ENCODE measurements at places on chromosomes 2 and 18.
A peak's percentile ranks its signal among the peaks of the same experiment; 100 is the strongest.

- DNase-seq: no peak
Observed at GRCh38 chr18:79738041-79738461, 58.4 kb downstream of the CTDP1 start.

DNA sequence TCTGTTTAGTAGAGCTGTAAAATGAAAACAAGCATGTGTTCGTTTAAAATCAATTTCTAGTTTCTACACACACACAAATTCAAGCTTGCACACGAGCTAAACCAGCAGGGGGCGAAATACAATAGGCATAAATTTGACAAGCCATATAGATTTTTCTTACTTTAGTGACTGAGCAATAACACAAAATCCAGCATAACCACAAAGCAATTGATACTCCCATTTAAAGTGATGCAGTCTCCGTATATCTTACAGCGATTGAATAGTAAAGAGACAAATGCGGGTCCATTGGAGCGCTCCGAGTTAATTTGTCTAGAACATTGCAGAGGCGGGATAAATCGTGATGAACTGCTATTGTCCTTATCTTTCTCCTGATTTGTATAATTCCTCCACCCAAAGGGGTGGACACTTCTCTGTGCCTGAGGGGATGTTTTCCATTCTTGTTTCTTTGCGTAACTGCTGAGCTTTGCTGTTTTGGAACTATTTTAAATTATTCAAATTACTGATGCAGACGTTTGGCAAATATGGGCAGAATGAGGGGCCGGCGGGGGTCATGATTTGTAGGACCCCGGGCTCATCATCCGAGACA lies 1.2 kb upstream of the AFTPH start:
- DNase-seq: peak; percentile 34

DNA sequence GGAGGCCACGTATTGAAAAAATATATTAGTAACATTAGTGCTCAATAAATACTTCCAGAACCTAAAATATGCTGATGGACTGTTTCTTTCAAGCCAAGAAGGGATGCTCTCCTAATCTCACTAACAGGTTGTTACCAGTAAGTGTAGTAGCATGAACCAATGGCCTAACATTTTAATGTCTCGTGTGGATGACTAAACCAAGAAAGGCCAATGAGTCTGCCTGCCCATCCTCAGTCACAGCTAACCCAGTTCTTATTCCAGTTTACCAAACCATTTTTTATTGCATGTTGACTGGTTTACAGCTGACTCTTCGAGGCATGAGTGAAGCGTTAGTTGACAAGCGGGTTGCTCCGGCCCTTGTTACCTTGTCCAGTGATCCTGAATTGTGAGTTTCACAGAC lies 45.1 kb upstream of the TNFRSF11A start:
- DNase-seq: no peak

GRCh38 chr2:221662689-221663391 lies 90.7 kb upstream of the EPHA4 start:
- DNase-seq: no peak

DNA sequence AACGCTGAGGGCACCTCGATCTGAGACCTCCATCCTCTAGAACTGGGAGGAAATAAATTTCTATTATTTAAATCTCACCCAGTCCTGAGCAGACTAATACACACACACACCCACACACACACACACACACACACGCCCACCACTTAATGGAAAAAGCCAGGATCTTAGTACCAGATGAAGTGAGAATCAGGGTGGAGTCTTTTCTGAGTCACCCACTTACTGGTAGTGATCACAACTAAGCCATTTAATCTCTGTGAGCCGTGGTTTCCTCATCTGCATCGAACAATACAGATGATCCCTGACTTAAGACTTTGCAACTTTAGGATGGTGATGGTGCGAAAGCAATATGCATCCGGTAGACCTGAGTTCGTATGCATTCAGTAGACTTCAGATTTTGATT lies 18.6 kb downstream of the THNSL2 start:
- no peak for DNase-seq

- no peak for DNase-seq
Observed at GRCh38 chr2:184581391-184581790, 16.9 kb upstream of the ZNF804A start.

GRCh38 chr2:240211598-240212424 lies 71.4 kb upstream of the OTOS start:
- no peak for DNase-seq

- no peak for DNase-seq
Observed at GRCh38 chr18:44700652-44701051, 20.0 kb downstream of the SETBP1 start.

GRCh38 chr2:203340791-203341487 lies 12.7 kb downstream of the ABI2 start:
- no peak for DNase-seq

GRCh38 chr2:25320077-25320476 lies 21.6 kb downstream of the DNMT3A start:
- no peak for DNase-seq

DNA sequence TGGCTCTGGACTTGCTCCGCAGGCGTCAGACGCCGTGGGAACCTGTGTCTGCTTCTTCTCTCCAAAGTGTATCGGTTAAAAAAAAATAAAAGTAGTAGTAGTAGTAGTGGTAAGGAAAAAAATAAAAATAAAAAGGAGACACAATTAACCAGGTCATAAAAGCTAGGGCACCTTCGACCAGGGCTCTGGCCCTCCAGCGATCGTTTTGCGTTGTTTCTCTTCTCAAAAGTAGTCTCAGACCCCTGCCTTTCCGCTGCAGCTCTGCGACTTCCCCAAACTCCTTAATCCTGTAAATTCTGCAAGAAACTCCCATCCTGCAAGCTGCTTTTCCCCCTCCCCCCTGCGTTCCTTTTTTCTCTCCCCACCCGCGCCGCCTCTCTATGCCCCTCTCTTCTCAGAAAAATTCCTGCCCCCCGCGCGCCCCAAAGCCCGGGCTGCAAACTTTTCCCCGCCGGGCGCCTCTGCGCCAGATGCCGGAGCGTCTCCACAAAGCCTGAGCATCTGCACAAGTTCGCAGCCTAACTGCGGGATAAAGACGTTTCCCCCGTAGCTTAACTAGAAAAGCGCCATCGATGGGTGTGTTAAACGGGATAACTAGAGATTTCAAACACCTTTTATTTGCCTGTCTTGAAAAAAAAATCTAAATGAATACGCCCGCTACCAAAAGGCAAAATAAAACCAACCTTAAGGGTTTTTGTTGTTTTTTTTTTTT lies 1.8 kb upstream of the SALL3 start:
- DNase-seq: no peak

- DNase-seq: no peak
Observed at GRCh38 chr2:164515030-164515429, 106.3 kb downstream of the GRB14 start.

DNA sequence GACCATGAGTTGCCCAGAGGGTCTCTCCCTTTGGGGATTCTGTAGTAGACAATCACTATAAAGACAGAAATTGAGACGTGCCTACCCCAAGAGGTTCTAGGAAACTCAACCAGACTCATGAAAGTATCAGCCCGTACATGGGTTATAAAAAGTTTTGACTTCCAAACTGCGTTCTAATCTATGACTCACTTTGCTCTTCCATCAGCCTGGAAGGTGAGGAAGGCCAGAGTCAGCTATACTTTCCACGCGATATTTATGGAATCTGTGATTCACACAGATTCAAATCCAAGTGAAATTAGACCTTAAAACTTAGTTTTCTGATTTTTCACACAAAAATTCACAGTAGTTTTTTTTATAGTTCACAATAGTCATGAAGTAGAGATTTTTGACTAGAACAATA lies 7.7 kb upstream of the LYPD1 start:
- DNase-seq: no peak

GRCh38 chr2:199468561-199469513 lies 11.1 kb upstream of the SATB2 start:
- DNase-seq: no peak

GRCh38 chr2:45242161-45242741 lies 233.0 kb upstream of the SIX2 start:
- DNase-seq: no peak

DNA sequence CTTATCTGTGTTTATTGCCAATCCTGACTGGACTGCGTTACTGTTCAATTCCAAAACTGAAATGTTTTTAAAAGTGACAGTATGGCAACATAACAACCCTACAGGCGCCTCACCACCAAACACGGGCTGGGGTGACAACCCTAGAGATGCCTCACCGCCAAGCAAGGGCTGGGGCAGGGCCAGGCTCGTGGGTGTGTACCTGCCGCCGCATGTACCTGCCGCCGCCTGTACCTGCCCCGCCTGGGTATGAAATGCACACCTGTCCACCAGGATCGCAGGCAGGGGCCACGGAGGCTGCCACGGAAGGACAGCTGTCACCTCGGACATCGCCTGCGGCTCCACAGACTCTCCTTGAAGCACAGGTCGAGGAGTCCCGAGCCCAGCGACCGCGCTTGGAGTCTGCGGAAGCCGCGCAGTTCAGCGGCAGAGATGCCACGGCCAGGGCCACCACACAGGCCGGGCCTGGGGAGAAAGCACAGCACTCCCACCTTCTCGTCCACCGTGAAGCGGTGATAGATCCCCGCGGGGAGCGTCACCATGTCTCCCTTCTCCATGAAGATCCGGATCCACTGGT lies 18.9 kb downstream of the ADI1 start:
- no peak for DNase-seq

DNA sequence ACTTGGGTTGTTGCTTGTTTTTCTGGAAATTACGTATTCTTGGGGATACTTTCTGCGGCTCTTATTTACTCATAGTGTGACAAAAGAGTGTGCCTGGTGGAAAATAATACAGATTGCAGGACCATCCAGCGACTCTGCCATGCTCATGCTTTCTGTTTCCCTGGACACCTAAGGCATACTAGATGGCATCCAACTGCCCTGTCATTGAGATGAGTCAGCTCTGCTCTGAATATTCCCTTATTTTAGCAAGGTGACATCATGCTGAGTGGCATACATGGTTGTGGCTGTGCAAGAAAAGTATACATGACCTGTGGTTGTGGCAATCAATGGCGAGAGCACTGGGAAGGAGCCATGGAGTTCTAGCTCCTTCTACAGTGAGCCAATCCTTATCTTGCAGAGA lies 471.0 kb downstream of the TMEM182 start:
- no peak for DNase-seq

- DNase-seq: no peak
Observed at GRCh38 chr2:119333360-119333759, 33.3 kb downstream of the C2orf76 start.

DNA sequence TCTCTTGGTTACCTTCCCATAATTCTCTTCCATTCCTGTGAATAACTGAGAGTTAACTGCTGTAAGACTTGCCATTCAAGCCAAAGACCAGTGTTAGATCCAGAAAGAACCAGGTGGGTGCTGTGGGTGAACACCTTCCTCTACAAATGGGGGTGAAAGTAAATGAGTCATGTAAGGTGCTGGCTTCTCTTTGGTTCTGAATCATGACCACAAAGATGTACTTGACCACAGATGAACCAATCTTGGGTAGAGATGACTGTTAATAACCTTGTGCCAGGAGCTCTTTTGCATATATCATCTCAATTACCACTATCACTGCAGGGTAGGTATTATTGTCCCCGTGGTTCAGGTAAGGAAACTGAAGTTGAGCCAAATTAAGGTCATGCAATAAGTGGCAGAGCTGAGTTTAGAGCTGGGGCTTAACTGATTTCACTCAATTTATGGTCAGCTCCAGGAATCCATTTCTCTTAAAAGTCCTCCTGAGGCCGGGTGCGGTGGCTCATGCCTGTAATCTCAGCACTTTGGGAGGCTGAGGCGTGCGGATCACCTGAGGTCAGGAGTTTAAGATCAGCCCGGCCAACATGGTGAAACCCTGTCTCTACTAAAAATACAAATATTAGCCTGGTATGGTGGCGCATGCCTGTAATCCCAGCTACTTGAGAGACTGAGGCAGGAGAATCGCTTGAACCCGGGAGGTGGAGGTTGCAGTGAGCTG lies 244.9 kb upstream of the CXCR4 start:
- no peak for DNase-seq

DNA sequence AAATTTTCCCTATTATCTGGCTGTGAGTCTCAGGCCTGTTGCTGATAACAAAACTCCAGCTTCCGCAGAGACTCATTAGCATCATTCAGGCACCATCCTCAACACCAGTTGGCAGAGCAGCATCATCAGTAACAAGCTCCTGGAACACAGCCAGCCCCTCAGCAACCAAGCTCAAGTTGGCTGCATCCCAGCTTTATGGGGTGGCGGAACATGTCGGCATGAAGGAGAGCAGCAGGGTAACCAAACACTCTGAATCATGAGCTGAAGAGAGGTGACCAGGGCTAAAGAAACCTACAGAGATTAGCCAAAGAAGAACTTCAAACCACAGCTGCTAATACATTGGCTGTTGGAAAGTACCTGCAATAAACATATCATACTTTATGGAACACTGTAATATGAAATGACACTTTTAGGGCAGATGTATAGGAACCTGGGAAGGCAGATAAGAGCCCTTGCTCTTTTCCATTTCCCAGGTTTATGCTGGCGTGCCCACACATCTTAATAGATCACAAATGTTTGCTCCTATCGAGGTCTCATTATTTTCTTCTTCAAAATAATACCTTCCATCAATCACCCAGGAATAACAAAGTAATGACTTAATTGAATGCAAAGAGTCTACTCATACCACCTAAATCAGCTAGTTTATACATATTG lies 63.8 kb downstream of the PDE11A start:
- DNase-seq: no peak

DNA sequence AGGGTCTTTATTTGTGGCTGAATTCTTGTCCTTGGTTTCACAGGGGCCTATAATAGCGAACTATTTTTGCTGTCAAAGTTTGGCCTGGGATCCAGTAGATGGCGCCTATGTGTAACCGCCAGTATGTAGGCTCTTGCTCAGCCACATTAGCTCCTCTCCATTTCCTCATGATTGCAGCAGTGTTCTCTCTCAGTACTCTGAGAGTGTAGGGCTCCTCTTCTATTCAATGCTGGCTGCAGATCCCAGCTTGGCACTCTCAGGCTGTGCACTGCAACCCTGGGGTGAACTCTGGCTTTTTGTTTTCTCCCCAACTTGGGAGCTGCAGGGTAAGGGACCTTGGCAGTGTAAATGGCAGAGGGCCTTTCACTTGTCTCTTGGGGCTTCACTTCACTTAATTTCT lies 344.6 kb upstream of the CHAC2 start:
- DNase-seq: no peak

DNA sequence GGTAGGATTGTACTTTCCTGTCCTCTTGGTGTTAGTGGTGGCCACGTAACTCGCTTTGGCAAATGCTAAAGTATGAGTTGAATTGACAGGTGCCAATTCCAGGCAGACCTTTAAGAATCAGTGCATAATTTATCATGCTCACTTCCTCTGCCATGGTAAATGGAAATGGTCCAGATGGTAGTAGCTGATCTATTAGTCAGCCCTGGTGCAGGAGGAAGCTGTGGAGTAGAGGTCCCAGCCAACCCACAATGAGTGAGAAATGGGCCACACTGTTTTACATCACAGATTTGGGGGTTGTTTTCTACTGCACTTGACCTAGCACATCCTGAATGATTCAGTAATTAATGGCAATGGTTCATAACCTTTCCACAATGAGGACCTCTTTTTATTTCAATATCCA lies 104.4 kb downstream of the RGPD3 start:
- DNase-seq: no peak

- no peak for DNase-seq
Observed at GRCh38 chr2:207110310-207110709, 55.4 kb downstream of the KLF7 start.
